ENCODE measurements at places on chromosomes 7 and 10. TPM values are rescaled to one million over a fixed set of nuclear protein-coding genes. Genes with fewer than 3 reads are reported as not detected.

DNA sequence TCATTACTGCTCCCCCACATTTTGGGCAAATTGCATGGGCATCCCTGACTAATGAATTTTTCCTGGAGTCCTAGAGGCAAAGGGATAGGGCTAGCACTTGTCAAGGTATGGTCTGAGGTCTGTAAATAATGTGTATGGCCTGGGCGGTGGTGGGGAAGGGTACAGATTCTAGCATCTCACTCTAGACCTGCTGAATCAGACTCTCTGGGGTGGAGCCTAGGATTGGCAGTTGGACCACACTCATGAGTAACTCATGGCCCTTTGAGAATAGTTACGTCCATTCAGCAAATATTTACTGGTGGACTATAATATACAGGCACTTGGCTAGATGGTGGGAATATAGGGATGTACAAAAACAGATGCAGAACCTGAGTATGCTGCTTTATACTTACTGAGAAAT, 118.0 kb downstream of the CELF2 start:
- H3K27ac ChIP-seq = no peak overlapping the region
- DNase-seq = no peak
- H3K4me3 ChIP-seq = no peak overlapping the region
- no peaks in the 10 kb centered on the region for H3K27me3 ChIP-seq
- no peaks in the 10 kb centered on the region for H3K36me3 ChIP-seq

DNA sequence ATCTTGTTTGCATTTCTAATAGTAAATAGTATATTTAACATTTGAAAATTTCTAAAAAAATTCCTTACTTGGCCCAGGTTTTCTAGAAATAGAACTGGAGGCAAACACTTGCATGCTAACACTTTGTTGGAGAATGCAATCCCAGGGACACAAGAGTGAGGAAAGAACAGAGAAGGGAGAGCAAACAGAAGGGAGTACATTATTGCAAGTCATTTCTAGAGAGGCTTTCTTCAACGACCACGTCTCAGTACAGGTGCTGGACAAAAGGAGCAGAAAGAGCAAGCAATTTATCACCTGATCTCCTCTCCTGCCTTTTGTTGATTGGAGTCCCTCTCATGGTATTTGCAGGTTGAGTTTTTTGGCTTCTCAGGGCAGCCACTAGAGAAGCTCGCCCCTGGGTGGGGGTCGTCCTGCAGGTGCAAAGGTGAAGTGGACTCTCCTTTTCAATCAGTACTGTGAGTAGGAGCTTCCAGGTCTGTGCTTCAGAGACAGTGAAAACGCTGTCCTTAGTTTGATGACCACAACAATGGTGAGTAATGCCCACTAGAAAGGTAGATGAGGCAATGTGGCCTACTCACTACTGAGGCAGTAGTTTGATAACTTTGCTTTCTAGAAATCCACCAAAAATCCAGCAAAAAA, 5.2 kb downstream of the CPED1 start:
- H3K36me3 ChIP-seq = no peaks in the 10 kb centered on the region
- no peak overlapping the region for H3K27ac ChIP-seq
- peaks cover 6% of the 10 kb centered on the region for H3K4me1 ChIP-seq
- peaks cover 48% of the 10 kb centered on the region for H3K27me3 ChIP-seq

DNA sequence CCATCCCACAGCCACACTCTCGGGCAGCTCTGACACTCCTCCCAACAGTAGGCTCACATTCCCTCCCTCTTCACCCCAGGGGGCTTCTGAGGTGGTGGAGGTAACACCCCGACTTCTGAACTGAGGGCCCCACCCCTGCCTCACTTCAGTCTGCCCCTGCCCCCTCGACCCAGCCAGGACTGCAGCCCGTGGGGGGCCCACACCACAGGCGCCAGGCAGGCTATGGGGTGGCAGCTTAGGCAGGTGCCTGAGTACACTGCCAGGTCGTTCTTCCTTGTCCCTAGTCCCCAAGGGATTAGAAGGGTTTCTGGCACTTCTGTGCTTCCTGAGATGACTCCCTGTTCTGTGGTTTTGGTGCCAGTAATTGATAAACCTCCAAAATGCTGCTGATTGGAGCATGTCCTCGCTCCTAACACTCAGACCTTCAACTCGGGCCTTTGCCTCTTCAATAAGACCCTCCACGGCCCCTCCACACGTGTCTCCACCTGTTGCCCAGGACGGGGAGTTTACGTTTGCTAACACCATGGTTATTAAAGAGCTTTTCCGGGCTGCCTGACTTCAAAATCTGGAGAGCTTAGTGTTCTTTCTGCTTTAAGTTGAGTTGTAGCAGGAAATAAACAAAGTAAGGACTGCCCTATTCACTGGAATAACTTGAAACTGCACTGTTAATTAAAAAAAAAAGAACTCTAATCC, 23.8 kb upstream of the LARP4B start:
- no peak overlapping the region for H3K27ac ChIP-seq
- no peak overlapping the region for H3K4me3 ChIP-seq
- DNase-seq = no peak

GRCh38 chr7:2032030-2032875, 200.5 kb downstream of the MAD1L1 start:
- peaks cover 4% of the 10 kb centered on the region for H3K27me3 ChIP-seq
- H3K27ac ChIP-seq = no peak overlapping the region
- no peak for DNase-seq
- H3K36me3 ChIP-seq = peaks cover 17% of the 10 kb centered on the region

GRCh38 chr7:147308539-147308938, 1191.9 kb downstream of the CNTNAP2 start:
- no peaks in the 10 kb centered on the region for H3K36me3 ChIP-seq
- no peaks in the 10 kb centered on the region for H3K4me1 ChIP-seq
- H3K27ac ChIP-seq = no peak overlapping the region
- no peak overlapping the region for H3K4me3 ChIP-seq
- no peaks in the 10 kb centered on the region for H3K27me3 ChIP-seq

GRCh38 chr7:39565538-39565937, 666 bp upstream of the YAE1 start:
- peak overlapping the region; percentile 97 for H3K27ac ChIP-seq
- DNase-seq = no peak
- H3K27me3 ChIP-seq = peaks cover 13% of the 10 kb centered on the region
- H3K36me3 ChIP-seq = peaks cover 4% of the 10 kb centered on the region
- peak overlapping the region; percentile 99 for H3K4me3 ChIP-seq

GRCh38 chr7:128006550-128007302, 24.5 kb downstream of the LRRC4 start:
- no peak overlapping the region for H3K4me3 ChIP-seq
- H3K4me1 ChIP-seq = peaks cover 15% of the 10 kb centered on the region
- peaks cover 10% of the 10 kb centered on the region for H3K36me3 ChIP-seq

- no peak for DNase-seq
- no peaks in the 10 kb centered on the region for H3K36me3 ChIP-seq
- peaks cover 2% of the 10 kb centered on the region for H3K4me1 ChIP-seq
- H3K27me3 ChIP-seq = peaks cover 31% of the 10 kb centered on the region
Measured at GRCh38 chr7:117479225-117480054, at the start of gene CFTR. TSS of gene CFTR (plus strand) at chr7:117480025. CDS start at chr7:117480095, 70 bp downstream.

DNA sequence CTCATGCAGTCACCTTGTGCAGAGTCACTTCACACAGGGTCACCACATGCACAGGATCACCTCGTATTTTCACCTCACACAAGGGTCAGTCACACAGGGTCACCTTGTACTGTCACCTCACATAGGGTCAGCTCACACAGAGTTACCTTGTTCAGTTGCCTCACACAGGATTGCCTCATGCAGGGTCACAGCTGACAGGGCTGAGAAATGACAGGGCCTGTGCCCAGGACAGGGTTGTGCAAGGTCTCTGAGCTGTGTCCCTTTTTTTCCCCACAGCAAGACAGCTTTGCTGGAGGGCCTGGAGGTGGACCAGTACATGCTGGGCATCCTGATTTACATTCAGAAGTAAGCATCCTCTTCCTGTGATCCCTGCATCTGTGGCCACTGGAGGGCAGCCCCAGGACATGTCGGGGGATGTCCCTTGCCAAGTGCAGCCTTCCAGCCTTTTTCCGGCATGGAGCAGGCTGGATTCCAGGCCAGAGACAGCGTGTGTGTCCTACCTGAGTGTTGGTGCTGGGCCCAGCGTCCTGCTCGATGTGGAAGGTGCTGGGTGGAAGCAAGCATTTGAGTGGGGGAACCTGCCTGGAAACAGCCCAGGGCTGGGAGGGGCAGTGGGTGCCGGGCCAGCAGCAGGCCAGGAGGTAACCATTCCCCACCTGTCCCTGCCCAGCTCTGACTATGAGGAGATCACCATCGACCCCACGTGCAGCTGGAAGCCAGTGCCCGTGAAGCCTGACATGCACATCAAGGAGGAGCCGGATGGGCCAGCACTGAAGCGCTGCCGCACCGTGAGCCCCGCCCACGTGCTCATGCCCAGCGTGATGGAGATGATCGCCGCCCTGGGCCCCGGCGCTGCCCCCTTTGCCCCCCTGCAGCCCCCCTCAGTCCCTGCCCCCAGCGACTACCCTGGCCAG, 16.3 kb downstream of the ZMIZ2 start:
- H3K36me3 ChIP-seq = peaks cover 62% of the 10 kb centered on the region
- no peak for DNase-seq
- peaks cover 18% of the 10 kb centered on the region for H3K4me1 ChIP-seq
- no peak overlapping the region for H3K27ac ChIP-seq
- no peak overlapping the region for H3K4me3 ChIP-seq
- no peaks in the 10 kb centered on the region for H3K27me3 ChIP-seq

- H3K4me1 ChIP-seq = peaks cover 12% of the 10 kb centered on the region
- no peak for DNase-seq
- no peak overlapping the region for H3K27ac ChIP-seq
- H3K27me3 ChIP-seq = peaks cover 14% of the 10 kb centered on the region
- no peaks in the 10 kb centered on the region for H3K36me3 ChIP-seq
- no peak overlapping the region for H3K4me3 ChIP-seq
Measured at GRCh38 chr7:131320603-131321002, 7.1 kb upstream of the MKLN1 start.

GRCh38 chr10:72260976-72261783, 12.5 kb upstream of the DDIT4 start:
- H3K4me1 ChIP-seq = peaks cover 47% of the 10 kb centered on the region
- peak overlapping the region; percentile 85 for H3K4me3 ChIP-seq
- peak; percentile 93 for DNase-seq
- H3K27ac ChIP-seq = peak overlapping the region; percentile 98
- H3K36me3 ChIP-seq = peaks cover 2% of the 10 kb centered on the region

DNA sequence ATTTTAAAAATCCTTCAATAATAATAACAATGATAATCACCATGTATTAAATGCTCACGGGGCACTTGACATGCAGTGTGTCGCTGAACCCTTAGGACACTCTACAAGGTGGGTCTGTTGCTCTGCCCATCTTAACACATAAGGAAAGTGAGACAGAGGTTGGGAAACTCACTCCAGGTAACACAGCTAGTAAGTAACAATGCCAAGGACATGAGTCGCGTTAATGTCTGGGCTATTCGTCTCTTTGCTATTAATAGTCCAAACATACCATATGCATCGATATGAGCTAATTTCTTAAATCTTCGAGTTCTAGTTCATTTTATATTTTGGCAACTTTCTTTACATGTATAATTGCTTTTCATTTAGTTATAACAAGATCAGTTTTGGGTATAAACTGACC, 79.5 kb downstream of the BEND7 start:
- H3K27me3 ChIP-seq = peaks cover 17% of the 10 kb centered on the region
- DNase-seq = no peak
- no peaks in the 10 kb centered on the region for H3K36me3 ChIP-seq
- H3K4me3 ChIP-seq = no peak overlapping the region
- peaks cover 6% of the 10 kb centered on the region for H3K4me1 ChIP-seq
- H3K27ac ChIP-seq = no peak overlapping the region

GRCh38 chr10:105288026-105288425, 646.9 kb downstream of the SORCS3 start:
- no peaks in the 10 kb centered on the region for H3K27me3 ChIP-seq
- no peak overlapping the region for H3K27ac ChIP-seq
- no peaks in the 10 kb centered on the region for H3K4me1 ChIP-seq
- H3K4me3 ChIP-seq = no peak overlapping the region
- DNase-seq = no peak

DNA sequence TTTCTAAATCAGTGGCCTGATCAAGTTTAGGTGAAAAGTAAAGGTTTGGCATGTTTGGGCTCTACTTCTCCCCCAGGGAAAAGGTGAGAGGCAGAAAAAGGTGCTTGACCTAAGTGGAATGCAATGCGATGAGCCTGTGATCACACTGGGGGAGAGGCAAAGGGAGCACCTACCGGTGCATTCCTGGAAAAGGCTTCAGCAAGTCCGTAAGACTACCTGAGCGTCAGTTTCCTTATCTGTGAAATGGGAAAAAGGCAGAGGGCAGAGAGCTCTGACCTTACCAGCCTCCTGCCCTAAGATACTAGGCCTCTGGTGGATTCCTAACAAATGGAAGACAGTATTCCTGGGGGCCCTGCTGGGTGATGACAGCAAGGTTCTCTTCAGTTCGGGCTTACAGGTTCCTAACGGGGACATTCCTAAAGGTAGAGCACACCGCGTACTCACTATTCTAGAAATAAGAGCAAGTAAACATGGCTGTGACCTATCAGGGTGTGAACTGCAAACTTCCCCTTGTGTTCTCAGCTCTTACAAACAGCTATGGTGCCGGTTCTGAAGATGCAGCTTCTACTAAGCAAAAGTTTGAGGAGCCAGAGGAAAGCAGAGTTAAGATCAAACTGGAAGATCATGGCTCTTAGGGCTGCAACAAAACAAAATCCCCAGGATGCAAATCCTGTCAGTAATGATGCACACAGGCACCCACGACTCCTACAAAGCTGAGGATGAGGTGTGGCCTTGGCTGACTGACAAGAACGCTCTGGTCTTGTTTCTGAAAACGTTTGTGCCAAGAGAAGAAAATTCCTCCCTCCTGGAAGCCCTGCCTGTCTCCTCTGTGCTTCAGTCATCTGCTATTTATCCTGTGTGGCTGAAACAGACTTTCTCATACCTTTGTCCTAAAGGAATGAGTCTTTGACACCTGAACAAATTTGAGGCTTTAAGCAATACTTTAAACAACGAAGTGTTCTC, 13.3 kb upstream of the ACSL5 start:
- H3K4me1 ChIP-seq = no peaks in the 10 kb centered on the region
- H3K4me3 ChIP-seq = no peak overlapping the region
- H3K36me3 ChIP-seq = no peaks in the 10 kb centered on the region
- no peak for DNase-seq
- H3K27ac ChIP-seq = no peak overlapping the region

GRCh38 chr10:125120053-125120710, 40.2 kb downstream of the CTBP2 start:
- no peaks in the 10 kb centered on the region for H3K4me1 ChIP-seq
- no peaks in the 10 kb centered on the region for H3K27me3 ChIP-seq
- DNase-seq = no peak
- no peak overlapping the region for H3K27ac ChIP-seq
- no peaks in the 10 kb centered on the region for H3K36me3 ChIP-seq
- H3K4me3 ChIP-seq = no peak overlapping the region

Gene GPNMB
- total RNA-seq = 0.95 TPM

Gene SPDYE9
- not detected for total RNA-seq

Gene HOXA4
- not detected for total RNA-seq

Gene FOXI2
- total RNA-seq = not detected
